CD4-positive, alpha-beta T cell treated with Interleukin-6 at 100 ng/mL for 8 hours (primary cell): ENCODE measurements at places on chromosomes 7 and 10.
A peak's percentile ranks its signal among the peaks of the same experiment; 100 is the strongest.

DNA sequence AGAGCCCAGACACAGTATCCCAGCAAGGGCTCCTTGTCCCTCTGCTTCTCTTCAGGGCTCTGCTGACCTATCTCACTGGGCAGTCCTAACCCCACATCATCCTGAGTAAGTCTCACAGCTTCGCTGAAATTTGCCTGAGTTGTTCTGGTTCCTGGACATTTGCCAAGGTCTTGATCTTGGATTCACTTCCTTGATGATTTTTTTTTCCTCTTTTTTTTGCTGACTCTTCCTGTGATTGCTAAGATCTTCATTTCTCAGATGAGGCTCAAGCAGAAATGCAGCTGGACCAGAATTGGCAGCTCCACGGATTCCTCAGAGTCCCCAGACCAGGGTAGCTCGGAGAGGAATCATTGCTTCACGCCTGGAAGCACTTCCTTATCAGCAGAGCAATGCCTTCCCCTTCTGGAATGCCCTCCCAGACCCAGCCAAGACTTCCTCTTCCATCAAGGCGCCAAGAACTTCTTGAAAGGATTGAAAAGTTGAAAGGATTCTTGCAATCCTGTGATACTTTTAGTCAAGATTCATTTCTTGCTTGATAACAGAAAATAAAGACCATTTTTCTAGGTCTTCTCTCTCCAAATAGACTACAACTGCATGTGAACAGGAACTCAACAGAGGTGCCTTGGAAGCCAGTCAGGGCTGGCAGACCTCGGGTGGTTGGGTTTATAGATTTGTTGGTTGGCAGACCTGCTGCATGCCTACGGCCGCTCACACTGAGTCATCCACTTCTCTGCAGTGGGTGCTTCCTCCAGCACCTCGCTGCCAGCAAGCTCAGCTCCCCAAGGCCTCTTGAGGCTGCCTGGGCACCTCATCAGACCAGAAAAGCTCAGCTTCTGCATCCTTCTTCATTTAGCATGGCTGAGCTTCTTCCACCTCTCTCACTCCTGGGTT lies 8.8 kb upstream of the AFAP1L2 start:
- DNase-seq = no peak

DNA sequence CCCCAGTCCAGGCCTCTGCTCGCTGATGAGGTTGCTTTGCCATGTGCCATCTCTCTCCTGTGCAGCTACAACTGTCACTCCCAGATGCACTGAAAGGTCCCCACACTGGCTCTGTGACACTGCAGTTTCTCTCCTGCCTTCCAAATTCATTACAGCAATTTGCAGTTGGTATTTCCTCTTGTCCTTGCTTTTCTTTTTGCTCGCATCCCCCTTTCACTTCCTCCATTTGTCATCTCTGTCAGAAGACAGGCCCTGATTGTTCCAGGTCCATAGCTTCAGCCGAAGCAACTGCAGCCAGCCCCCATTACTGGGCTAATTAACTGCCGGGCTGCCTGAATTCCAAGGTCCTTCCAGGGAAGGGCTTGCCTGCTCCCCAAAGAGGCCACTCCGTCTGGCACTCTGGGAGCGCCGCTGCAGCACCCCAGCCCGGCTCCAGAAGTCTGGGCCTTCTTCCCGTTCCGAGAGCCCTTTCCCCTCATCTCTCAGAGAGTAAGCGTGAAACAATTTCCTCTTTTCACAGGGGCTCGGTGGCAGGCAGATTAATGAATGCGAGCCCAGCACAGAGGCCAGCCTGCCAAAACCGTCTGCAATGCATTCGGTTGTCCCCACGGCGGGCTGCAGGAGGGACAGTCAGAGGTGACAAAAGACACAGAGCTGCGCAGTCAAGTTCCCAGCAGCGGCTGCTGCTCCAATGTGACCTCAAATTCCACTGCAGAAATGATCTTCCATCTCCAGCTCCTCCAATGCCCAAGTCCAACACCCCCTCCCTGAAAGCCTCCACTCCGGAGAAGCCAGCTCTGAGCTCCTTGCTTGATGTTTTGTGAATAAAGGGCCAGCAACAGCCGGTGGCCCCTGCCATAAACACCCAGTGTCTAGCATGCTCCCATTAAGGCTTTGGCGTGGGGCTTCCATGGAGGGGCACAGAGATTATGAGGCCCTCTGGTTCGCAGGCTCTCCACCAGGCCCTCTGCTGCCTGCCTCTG lies 279.4 kb upstream of the HABP2 start:
- no peak for DNase-seq

DNA sequence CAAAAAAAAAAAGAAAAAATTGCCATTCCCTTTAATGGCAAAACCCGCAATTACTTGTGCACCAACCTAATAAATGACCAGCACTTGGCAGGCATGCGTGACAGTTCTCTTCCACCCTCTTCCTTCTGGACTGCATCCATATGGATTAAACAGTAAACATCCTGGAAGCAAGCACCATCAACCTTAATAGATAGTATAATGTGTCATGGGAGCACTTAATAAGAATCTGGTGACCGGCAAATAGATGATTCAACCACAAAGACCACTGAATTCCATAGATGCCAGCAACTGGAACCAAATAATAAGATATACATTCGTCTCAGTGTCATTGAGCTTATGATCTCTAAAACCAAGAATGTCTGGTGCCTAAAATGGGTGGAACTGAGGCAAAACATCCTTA lies 610.2 kb downstream of the CALN1 start:
- DNase-seq = no peak

DNA sequence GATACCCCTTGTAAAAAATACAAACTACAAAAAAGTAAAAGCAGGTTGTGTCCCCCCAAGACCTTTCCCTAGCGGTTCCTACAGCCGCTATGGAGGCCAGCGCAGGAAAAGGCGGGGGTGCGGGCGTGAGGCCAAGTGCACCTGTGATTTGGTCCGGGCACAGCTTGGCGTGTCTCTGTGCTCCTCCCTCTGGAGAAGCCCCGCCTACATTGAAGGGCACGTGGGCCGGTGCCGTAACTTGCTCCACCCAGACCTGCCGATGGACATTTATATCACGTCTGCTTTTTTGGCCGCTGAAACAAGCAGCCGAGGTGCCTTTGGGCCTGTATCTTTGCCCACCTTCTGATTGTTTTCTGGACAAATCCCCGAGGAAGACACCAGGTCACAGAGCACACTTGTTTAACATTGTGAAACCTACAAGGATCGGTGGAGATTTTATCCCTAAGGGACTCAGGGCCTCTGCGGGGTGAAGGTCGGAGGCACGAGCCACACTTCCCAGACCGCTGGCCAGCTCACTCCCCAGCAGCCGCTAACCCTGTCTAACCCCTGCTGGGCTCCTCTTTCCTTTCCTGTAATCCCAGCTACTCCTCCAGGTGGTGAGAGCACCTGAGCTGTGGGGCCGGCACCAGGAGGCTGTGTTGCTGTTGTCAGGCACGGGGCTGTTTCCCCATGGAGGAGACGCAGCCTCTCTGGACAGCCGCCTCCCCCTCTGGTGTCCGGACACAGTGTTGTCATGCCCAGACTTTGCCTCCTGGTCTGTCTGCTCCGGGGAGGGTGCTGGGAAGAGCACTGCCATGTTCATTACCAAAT lies 18.8 kb upstream of the INPP5A start:
- DNase-seq = no peak

GRCh38 chr10:108434559-108435252 lies 1270.2 kb upstream of the SORCS1 start:
- DNase-seq = no peak

GRCh38 chr7:44735403-44736165 lies 13.1 kb upstream of the ZMIZ2 start:
- peak; percentile 53 for DNase-seq

GRCh38 chr7:143416565-143417149 lies 8.0 kb upstream of the EPHA1 start:
- DNase-seq = peak; percentile 49

DNA sequence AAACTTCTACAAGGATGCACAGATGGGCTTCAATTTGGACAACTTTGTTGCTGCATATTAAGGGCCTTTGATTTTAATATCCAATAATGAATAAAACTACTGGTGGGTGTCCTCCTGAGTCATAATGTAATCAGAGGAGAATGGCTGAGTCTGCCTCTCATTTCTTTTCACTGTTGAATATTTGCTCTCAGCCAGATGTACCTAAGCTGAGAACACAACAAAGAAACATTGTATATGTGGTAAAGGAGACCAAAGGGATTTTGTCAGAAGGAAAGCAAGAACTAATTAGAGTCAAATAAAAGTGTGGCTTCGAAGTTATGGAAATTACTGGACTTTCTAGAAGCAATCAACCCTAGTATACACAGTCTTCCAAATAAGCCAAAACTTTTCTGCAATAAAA lies 131.0 kb upstream of the BET1 start:
- no peak for DNase-seq

GRCh38 chr10:27626890-27627289 lies 118.7 kb downstream of the MKX start:
- no peak for DNase-seq

DNA sequence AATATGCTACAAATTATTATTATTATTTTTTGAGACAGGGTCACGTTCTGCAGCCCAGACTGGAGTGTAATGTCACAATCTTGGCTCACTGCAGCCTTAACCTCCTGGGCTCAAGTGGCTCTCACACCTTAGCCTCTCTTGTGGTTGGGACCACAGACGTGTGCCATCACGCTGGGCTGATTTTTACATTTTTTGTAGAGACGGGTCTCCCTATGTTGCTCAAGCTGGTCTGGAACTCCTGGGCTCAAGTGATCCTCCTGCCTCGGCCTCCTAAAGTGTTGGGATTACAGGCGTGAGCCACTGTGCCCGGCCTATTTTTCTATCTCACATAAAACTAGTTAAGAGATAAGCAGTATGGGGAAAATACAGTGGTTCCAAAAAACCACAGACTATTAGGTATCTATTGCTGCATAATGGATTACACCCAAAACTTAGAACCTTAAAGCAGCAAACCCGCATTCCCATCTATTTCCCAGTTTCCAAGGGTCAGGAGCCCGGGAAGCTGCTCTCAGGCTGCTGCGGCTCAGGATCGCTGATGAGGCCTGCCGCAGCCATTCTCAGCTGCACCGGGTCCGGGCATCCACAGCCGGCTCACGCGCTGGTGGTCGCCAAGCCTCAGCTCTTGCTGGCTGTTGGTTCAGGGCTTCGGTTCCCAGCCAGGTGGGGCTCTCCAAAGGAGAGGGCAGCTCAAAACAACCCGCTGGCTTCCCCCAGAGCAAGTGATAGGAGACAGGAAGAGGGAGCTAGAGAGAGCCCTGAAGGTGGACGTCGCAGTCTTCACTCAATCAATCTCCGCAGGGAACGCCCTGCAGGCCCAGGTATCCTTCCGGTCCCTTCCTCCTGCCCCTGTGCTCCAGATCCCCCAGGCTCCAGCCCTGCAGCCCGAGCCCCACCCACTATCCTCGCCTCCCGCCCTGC lies 128.2 kb downstream of the UBE2H start:
- peak; percentile 14 for DNase-seq

GRCh38 chr10:78312197-78313047 lies 278.8 kb downstream of the RPS24 start:
- no peak for DNase-seq

- no peak for DNase-seq
These were observed 54.2 kb upstream of the PLXDC2 start for GRCh38 chr10:19762026-19762425.

DNA sequence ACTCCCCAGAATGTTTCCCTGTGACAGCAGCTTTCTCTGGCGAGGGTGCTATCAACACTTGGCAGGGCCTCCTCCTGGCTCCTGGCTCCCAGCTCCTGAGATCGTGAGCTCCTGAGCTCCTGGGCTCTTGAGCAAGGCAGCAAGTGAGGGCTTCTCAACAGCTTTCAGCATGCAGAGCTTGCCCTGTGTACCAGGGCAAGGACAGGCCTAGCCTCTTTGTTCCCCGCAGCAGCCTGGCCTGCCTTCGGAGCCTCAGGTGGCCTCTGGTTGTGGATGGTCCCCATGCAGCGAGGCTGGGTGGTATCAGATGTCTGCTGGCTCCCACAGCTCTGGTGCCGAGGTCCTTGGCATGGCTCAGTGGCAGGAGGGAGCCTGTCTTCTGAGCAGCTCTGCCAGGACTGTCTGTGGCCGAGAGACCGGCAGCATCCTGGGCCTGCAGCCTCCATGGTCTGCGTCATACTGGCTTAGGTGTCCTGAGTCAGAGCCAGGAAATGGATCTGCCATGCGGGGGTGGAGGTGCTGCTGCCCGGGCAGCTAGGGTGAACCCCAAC lies 44.2 kb downstream of the ZMIZ1 start:
- no peak for DNase-seq

DNA sequence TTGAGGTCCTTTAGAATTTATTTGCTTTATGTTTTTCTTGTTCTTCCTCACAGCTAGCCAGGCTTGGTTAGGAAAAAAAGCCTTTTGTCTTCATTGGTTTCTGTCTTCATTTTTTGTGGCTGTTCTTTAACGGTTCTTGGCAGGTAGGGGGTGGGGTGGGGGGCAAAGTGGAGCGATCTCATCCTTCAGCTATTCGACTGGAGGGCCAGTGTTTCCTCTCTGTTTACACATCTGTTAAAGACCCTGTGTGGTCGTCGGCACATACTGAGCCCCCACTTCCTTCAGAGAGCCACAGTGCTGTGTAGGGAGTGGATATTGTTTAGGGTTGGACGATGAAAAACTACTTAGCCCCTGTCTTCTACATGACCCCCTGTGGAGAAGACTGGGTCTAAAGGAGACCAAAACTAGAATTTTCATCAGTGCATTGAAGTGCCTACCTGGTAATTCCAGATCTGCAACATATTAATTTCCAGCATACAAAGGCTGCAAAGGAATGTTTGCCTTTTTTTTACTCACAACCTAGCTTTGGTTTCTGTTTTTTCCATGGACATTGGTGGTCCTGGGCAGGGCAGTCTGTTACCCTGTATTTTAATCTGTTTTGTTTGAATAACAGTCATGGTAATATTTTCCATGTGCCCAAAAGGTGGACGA lies 29.0 kb downstream of the PRPF18 start:
- DNase-seq = no peak

DNA sequence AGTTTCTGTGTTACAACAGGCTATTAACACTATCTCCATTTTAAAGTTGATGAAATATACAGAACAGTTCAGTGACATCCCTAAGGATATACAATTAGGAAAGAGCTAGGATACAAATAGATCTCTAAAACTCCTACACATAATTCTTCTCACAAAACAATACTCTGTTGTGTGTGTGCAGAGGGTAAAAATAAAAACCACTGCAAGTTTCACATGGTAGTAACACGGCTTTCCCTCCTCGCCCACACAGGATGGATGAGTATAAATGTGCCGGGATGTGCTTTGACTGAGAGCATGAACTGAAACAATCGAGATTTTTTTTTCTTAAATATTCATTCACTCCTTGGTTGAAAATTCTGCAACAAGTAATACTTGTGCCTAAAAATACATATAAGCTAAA lies 131.5 kb upstream of the C1QL3 start:
- DNase-seq = no peak

DNA sequence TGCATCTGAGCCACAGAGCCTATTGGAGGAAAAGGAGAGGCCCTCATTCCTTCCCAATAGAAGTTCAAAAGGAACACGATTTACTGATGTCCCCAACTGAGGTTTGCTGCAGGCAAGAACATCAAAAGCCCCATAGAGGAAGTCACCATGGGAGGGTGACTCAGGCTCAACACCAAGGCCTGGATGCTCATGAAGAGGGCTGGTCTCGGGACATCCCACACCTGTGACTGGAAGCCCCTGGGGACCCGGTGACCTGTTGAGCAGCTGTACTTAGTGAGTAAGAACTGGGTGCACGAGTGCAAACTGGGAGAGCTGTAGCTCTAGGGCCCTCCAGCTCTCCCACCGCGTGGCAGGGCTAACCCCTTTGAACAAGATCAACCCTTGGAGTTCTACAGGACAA lies 38.0 kb downstream of the CYTH3 start:
- no peak for DNase-seq
